Activated naive CD8-positive, alpha-beta T cell treated with anti-CD3 and anti-CD28 coated beads for 36 hours (primary cell): ENCODE measurements at places on chromosomes 7 and 10.

DNA sequence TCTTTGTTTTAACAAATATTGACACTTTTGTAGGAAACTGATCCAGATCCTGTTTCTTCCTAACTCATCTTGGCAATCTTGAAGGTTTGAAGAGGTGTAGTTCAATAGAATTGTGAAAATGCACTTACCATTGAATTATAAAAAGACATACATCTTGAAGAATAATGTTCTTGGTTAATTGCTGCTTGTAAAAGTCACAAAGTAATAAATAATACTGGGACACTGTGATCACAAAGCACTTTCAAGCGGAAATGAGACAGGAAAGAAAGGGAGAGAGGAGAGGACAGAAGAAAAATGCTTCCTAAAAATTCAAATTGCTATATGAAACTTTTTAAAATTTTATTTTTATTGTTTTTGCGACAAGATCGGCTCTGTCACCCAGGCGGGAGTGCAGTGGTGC is 15.2 kb upstream of the NFE2L3 start:
- no peak for DNase-seq

GRCh38 chr10:14408139-14408538 is 77.4 kb upstream of the FRMD4A start:
- no peak for DNase-seq

GRCh38 chr7:110139056-110139455 is 951.9 kb upstream of the LRRN3 start:
- DNase-seq: no peak

- no peak for DNase-seq
Measured at GRCh38 chr7:8065356-8065813, 96.8 kb downstream of the GLCCI1 start.

DNA sequence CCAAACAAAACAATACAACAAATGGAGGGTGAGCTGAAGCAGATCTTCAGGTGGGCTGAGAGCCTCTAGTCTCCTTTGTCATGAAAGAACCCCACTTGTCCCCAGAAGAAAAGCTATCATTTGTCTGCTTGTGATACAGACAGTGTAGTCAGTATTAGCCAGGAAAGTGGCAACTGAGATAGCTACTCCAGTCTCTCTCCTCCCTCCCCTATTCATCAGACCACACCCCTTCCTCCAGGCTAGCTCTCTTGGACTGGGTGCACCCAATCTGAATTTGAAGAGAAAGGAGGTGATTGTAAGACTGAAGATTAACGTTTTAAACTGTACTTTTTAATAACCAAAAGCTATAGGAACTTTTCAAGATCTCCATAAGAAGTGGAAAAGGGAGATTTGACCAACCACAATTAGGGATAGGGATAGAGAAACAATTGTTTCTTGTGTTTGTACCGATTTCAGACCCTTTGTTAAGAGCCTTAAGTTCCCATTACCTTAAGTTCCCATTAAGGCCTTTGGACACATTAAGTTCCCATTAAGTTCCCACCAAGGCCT is 14.1 kb downstream of the BMPR1A start:
- DNase-seq: no peak

GRCh38 chr7:147509035-147509501 is 1081.5 kb upstream of the C7orf33 start:
- no peak for DNase-seq

- DNase-seq: no peak
Measured at GRCh38 chr7:125355899-125356298, 426.3 kb upstream of the POT1 start.

DNA sequence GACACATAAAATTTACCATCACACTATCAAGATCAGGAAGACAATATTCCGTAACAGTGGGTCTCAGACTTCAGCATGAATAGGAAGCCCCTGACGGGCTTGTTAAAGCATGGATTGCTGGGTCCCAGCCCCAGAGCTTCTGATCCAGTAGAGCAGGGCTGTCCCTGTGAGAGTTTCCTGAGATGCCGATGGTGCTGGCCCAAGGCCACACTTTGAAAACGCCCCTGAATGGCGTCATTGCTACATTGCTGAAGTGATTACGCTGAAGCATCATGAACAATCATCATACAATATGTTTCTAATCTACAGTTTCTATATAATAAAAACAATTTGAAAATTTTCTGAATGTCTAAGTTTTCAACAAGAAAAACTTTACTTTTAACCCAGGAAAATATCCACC is 38.0 kb upstream of the TMEM72 start:
- DNase-seq: no peak

DNA sequence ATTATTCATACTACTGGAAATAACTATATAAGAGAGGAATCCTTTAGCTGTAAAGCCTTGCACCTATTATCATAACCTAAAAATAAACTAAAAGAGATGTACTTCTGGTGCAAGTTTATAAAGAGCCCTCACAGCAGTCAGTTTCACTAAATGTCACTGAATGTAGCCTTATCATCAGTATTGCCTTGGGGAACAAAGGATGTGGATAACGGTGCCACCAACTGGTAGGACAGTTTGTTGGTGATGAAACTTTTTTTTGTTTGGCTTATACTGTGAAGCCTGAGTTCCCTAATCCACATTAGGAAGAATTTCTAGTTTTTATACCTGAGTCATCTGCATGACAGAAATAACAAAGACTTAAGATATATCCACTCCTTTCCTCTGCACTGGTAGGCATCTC is 117.9 kb upstream of the COL1A2 start:
- DNase-seq: no peak

- DNase-seq: no peak
Measured at GRCh38 chr10:120710076-120710475, 141.1 kb upstream of the WDR11 start.

- DNase-seq: no peak
Measured at GRCh38 chr10:45520476-45520875, 146.5 kb downstream of the ALOX5 start.

GRCh38 chr10:69451784-69452251 is 553 bp downstream of the TSPAN15 start:
- no peak for DNase-seq

DNA sequence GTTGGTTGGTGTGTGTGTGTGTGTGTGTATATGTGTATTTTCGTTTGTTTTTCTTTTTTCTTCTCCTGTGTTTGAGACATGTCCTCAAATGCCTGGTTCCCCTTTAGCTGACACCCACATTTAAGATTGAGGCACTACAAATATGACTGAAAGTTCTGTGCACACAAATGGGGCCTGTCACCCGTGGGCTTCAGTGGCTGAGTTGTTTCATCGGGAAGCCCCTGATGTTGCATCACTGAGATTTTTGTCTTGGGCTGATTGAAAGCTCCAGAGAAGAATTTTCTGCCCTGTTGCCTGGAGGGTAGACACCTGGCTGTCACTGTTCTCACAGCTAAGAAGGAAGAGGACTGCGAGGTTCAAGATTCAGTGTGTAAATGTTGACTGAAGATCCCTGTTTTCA is 283.8 kb upstream of the C7orf33 start:
- no peak for DNase-seq

DNA sequence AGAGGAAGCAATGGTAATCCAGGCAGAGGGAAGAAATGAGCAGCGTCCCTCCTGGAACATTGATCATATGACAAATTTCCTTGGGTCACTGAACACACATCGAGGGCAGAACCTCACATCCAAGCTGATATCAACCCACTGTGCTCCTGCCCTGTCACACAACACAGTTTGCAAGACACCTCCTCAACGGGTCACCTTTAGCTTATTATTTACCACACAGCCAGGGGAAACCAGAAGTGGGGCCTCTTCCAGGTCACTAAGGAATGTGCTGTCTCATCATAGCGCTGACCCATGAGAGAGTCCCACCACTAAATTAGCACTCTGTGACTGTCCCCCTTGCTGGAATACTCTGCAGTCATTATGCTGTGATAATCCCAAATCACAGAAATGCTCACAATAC is 69.7 kb upstream of the PPP1R3C start:
- DNase-seq: no peak

GRCh38 chr10:70253878-70254765 is 20.9 kb upstream of the PPA1 start:
- DNase-seq: no peak

DNA sequence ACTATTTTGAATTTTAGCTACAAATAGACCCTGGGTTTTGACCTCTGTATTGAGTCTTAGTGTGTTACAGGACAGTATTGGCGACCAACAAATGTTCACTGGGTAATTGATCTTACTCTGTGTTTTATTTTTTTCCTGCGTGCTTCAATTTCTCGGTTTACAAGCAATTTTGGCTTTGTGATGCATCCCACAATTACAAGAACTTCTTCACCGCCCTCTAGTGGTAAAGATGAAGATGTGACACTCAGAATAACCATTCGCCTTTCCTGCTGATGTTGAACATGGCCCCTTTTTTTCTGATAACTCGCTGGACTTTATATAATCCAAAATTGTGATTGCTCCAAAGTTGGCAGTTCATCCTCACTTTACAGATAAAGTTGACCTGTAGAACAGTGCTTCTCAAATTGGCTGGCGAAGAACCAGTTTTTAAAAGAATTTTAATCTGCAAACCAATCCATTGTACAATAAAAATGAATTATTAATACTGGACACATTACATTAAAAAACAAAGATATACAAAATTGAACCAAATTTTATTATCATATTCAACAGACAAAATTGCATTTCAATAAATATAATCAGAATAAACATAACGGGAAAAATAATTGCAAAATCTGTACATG is 20.2 kb upstream of the SMC3 start:
- DNase-seq: no peak

DNA sequence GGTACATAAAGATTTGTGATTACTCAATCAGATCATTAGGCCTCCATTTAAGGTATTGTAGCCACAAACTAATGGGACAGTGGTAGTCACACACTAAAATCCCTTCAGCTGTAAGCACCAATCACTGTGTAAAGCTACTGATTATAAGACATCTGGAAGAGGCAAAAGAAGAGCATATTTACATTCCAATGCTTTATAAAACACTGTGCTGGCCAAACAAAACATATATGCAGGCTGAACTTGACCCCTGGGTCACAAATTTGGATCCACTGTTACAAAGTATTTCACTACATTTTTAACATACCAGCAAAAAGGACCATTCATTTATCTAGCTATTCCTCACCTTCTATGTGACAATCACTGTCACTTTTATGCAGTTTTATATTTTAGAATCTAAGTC is 41.4 kb upstream of the ANLN start:
- DNase-seq: no peak

GRCh38 chr7:91976743-91977142 is 36.1 kb downstream of the AKAP9 start:
- no peak for DNase-seq

- no peak for DNase-seq
Measured at GRCh38 chr10:71361581-71361980, 35.1 kb upstream of the CDH23 start.

DNA sequence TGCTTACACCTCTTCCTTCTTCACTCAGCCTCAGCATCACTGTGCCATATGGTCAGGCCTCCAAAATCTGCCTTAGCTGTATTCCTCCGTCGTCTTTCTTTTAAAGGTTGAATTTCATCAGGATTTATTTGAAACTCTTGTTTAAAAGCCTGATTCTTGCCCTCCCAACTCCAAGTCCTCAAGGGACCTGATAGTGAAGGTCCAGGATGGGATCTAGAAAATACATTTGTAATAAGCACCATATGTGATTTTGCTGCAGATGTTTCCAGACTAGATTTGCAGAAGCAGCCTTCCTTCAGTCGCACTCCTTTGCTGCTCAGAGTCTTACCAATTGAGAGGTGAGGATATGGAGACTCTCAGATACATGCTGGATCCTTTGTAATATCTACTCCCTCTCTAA is 101.0 kb upstream of the ANKRD1 start:
- no peak for DNase-seq

DNA sequence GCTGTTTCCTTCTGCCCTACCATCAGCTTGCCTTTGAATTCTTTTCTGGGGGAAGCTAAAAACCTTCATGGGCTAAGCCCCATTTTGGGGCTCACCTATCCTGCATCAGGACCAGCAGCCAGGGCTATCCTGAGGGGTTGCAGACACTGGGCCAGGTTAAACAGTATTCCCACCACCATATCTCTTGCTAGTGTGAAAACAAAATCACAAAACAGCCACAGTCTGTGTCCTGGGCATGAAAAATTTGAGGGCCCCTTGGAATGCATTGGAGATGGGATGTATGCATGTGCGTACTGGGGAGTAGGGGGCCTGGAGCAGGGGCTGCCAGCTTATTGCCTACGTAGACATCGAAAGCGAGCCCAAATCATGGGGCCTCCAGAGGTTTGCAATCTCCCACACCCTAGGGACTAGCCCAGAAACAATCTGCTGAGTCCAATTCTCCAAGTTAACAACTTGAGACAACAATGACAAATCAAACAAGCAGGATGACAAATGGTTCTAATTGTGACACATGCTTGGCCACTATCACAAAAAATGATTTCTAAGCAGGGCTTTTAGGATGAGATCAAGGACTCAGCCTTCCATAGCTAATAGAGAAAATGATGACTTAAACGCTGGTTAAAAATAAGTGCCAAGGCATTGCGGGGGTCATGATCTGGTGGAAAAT is 557.1 kb downstream of the KCNMA1 start:
- no peak for DNase-seq

- DNase-seq: no peak
Measured at GRCh38 chr10:103055105-103055504, 137.0 kb downstream of the CNNM2 start.

DNA sequence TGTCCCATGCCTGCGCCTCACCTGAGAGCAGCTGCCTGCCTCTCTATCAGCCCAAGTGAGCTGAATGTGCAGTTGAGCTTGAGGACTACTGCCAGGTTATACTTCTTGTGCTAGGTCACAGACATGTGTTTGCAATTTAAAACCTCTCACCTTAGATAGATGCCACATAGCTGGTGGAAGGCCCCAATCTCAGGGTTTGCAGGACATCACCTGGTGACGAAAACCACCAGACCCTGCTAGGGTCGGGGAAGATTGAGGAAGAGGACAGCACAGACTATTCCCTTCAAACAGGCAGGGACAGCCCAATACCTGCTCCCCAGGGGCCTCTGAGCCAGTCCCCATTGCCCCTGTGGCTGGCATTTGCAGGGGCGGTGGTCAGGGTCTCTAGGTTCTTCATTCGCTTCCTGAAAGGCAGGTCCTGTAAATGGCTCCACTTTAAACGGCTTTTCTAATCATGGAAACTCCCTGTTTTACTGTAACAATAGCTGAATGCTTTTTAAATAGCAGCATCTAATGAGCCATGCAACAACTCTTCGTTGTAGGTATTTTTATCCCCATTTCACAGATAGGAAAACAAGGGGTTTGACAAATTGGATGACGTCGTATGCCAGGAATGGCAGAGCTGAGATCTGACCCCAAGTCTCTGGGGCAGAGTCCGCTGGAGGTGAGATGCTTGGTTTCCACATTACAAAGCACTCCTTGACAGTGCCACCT is 80.1 kb downstream of the EMX2 start:
- DNase-seq: no peak

GRCh38 chr10:92208157-92208720 is 82.6 kb downstream of the CPEB3 start:
- DNase-seq: no peak

- DNase-seq: no peak
Measured at GRCh38 chr7:24917510-24918239, 62.3 kb downstream of the OSBPL3 start.

GRCh38 chr10:126504761-126505112 is 116.5 kb upstream of the ADAM12 start:
- no peak for DNase-seq

- no peak for DNase-seq
Measured at GRCh38 chr10:49141541-49142332, 7.9 kb upstream of the FAM170B start.
